Germinal center (tissue), 1 donor: ENCODE measurements at places on chromosomes 3 and 15.

DNA sequence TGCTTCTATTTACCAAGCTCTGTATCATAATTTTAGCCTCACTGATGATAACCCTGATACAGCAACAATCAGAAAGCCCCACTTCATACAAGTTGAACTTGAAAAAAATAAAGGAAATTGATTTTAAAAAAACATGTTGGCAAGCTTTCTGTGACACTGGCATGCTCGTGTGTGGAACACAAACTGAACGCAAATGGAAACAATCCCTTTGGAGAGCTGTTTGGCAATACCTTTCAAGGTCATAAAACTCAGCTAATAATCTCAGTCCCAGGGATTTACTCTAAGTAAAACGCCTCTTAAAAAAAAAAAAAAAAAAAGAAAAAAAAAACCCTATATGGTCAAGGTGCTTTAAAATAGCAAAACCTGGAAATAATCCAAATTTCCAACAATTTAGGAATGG is 166.7 kb upstream of the BCL6 start:
- DNase-seq = no peak

- no peak for DNase-seq
Observed at GRCh38 chr15:48842501-48842900, 31.6 kb upstream of the CEP152 start.

DNA sequence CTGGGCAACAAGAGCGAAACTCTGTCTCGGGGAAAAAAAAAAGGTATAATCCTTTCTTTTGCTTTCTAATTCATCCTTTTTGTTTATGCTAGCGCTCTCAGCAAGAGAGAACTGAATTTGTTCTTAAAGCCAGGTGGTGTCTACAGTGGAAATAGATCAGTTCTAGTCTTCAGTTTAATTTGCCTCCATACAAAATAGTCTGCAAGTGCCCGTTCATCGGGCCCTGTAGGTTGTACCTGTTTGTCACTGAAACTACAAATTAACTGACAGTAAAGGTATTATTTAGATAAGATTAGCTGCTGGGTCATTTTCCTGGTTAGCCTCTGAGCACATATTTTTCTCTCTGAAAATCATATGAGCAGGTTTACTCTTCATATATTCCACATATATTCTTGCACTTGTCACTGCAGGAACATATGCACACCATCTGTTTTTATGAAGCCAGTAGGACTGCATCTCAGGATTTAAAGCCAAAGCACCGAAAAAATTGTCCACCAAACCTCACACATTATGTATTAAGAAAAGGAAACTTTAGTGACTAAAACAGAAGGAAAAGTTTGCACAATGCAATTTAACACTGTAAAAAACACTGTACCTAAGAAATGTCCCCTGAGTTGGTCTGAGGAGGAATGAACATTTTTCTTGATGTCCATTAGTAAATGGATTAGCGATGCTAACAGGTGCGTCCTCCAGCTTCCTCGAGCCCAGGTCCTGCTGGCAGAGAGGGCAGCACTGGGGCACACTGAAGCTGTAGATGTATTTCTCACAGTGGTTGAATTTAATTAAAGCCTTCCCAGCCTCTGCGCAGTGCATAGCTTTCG is 437 bp downstream of the MKRN2OS start:
- DNase-seq = no peak

DNA sequence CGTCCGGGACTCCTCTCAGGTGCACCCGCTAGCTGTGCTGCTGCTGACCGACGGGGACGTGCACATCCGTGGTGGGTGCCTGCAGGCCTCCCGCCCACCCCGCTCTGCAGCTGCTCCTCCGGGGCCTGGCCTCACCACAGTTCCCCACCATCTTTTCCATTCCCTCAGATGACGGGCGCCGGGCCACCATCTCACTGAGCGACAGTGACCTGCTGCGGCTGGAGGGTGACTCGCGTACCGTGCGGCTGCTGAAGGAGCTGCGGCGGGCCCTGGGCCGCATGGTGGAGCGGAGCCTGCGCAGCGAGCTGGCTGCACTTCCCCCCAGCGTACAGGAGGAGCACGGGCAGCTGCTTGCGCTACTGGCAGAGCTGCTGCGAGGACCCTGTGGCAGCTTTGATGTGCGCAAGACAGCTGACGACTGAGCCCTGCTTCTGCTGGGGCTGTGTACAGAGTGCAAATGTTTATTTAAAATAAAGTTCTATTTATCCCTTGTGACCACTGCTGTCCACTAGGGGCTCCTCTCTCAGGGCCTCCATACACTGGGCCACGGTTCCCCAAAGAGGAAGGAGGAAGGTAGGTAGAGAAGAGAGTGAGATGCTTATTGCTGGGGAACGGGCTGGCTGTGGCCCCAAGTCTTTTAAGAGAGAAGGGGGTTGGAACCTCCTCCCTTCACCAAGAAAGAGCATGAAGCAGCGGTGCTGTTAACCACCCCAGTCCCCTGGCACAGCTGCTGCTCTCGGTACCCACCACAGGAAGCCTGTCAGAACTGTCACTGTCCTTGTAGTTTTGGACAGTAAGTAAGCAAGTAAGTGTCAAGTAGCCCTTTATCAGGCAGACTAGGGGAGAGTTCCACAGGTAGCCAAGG is 47.0 kb downstream of the DHX30 start:
- no peak for DNase-seq

GRCh38 chr3:17686613-17687012 is 55.8 kb downstream of the TBC1D5 start:
- DNase-seq = no peak

DNA sequence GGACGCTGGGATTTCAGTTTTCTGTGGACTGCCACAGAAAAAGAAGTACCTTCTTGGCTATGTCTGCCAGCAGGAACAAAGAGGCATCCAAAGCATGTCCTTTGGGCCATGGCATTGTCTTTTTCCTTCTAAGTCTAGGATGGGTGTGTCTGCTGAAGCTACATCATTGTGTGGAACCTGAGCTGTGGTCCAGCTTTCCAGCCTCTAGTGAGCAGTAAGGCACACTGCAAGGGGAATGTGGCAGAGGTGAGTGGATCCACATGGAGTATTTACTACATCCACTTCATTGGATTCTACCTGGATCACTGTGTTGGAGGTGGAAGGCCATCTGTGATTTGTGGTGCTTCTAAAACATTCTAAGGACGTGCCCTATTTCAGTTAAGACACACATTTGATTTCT is 23.7 kb downstream of the CMTM8 start:
- DNase-seq = no peak

DNA sequence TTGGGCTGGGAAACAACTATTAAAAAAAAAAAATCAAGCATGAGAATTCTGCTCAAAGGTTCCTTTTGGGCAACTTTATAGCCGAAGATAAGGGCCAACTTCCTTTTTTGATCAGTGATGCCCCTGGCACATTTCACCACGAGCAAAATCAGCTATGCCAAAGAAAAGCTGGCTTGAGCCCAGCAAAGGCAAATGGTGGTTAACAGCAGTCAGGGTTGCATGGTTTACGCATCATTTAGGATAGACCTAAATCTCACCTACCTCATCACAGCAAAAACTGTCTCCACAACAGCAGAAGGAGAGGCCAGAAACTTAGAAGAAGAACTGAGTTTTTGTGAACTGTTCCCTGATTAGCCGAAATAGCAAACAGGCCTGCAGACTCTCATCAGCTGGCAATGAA is 220.1 kb upstream of the CDIN1 start:
- DNase-seq = no peak

DNA sequence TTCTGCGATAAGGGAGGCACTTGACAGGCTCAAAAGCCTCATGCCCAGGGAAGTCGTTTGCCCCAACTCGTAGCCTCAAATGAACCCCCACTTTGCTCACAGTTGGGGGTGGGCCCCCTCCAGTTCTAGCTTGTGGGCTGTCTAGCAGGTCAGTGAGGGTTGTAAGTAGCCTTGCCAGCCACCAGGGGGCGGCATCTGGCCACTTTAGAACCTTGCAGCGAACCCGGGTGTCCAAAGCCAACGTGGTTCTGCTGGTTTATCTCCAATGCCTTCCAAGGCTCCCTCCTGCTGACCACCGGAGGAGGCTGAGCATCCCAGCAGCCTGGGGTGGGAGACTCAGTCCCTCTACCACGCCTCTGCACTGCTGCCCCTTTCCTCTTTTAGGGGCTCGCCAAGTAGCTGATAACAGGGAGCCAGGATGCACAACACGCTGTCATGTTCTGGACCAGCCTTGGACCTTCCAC is 9.2 kb upstream of the RBSN start:
- DNase-seq = peak; percentile 88

GRCh38 chr15:47796830-47797229 is 79.5 kb downstream of the SEMA6D start:
- DNase-seq = no peak

DNA sequence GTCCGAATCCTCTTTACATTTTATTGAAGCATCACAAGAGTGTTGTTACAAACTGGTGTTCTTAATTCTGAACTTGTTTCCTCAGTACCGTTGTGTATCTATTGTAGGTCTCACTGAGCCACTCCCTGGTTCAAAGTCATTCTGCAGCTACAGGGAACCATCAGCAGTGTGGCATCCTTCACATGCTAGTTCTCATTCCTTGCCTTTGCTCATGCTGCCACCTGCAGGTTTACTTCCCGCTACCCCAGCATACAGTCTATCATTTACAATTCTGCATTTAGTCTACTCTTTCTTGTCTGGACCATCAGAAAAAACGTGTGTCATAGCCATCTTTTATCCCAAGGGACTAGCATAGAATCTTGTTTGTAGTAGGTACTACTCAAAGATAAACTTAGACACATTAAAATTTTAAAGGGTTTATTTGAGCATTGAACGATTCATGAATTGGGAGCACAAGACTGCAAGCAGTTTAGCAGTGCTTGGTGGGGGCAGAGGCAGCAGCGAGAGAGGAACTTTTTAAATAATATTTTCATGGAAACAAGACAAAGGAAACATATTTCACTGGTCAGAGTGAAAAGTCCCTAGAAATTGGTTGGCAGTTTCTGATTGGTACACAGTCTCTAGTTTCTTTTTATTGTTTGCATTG is 402.1 kb downstream of the CADM2 start:
- DNase-seq = no peak

DNA sequence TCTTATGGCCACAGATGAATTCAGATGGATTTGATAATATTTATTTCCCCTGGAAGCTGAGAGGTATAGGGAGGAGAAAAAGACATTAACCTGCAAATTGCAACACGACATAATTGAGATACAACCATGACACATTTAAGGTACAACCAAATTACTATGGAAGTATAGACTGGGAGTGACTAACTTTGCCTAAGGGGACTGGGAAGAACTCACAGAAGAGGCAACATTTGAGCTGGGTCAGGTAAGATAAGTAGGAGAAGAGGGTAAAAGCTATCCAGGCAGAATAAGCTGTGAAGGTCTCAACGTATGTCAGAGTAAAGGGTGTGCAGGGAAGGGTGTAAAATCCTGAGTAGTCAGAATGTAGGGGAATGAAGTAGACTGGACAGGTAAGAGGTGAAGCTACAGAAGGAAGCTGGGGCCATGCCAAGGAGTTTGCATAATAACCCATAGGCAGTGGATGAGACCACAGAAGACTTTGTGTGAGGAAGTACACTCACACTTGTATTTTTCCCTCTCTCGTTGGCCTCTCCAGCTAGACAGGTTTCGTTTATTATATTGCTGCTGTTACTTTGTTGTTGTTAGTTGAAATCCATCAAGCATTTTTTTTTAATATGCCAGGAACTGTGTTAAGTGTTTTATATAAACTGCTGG is 28.0 kb upstream of the PTX3 start:
- no peak for DNase-seq

DNA sequence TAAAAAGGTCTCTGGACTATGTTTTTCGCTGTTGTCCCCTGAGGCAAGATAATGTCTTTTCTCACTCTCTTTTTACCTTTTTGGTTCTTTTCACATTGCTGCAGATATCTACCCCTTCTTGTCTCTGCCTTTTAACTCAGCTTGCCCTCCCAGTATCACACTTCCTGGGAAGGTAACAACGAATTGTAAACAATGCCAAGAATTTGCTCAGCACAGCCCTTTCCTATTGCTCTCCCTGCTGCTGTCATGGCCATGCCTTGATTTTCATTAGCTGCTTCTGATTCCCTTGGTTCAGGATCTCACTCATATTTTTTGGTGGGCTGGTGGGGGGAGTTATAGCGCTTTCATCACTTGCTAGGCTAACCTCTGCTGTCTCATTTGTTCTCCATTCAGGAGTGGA is 123.1 kb upstream of the DPH6 start:
- no peak for DNase-seq

DNA sequence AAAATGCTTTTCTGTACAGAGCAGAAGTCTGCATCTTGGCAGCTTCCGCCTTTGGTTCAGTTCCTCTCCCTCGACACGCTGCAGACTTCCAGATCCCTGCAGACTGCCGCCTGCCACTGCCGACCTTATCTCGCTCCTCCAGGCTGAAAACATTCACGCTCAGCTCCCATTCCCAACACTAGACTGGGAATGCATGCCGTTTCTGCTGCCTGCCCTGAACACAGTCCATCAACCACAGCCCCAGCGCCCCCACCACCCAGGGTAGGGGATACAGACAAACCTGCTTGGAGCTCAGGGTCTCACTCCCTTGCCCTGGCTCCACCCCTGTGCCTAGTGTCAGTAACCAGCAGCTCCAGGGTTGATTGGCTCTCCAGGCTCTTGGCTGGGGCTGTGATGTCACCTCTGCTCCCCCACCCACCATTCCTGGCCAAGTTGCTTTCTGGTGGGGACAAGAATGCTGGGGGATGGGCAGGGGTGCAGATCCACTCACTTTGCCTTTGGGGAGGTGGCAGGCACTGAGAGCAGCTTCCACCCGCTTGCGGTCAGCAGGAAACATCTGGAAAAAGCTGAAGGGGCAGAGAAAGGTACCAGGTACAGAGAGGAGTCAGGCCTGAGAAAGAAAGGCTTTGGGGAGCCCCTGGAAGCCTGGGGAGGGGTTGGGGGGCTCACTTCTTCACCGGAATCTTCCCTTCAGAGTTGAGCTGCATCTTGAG is 6.1 kb downstream of the PLCB2 start:
- DNase-seq = no peak

GRCh38 chr3:33211444-33211843 is 7.2 kb downstream of the SUSD5 start:
- no peak for DNase-seq

DNA sequence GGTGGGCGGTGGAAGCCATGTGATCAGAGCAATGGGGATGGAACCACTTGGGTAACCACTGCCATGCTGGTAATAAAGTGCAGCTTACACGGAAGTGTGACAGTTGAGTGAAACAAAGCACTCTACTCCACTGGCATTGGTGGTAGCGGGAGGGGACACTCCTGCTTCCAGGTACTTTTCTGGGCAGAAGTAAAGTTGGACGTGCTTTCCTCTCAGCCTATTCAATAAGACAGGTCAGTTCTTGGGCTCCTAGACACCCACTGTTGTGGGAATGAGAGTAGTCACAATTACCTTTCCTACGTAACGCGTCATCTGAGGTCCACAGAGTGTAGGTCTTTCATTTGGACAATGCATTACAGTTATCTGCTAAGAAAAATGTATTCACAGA is 51.7 kb upstream of the CHD2 start:
- no peak for DNase-seq

GRCh38 chr15:65762399-65762798 is 29.7 kb downstream of the DENND4A start:
- no peak for DNase-seq

DNA sequence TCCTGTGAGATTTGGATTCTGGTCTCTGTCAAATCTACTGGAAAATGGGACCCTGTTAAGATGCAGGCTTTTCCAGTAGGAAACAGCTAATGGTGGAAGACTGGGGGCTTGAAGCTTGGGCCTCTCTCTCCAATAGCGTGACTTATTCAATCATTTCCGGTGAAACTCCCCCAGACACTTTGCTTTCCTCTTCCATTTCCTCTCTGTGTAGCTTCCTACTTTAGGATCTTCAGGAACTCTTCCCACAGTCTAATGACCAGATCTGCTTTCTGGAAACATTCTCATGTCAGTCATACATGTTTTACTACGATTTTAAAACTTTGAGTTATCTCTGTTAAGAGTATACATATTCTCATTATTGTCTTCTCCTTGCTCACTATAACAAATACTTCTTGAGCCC is 28.0 kb upstream of the TPRG1 start:
- DNase-seq = no peak
